ENCODE measurements at places on chromosomes 1 and 21.

DNA sequence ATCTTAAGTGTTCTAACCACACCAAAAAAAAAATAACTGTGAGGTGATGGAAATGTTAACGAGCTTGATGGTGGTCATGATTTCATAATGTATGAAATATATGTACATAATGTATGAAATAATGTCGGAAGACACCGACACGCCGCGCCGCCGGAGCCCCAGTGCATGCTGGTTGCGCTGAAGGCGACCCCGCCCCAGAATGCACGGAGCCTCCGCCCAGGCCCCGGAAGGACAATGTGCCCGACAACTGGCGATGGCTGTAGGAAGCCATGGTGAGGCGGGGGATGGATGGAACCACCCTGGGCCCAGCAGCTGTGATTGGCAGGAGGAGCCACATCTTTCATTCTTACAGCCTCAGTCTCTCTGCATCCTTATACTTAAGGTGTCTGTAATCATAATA is 7.4 kb downstream of the OR2T10 start:
- DNase-seq, result no peak

GRCh38 chr1:7940745-7941436 is at the start of gene TNFRSF9:
Gene TNFRSF9, minus strand, starts transcription at chr1:7940839. Its CDS starts 845 bp downstream, at chr1:7939994.
- DNase-seq, result no peak

DNA sequence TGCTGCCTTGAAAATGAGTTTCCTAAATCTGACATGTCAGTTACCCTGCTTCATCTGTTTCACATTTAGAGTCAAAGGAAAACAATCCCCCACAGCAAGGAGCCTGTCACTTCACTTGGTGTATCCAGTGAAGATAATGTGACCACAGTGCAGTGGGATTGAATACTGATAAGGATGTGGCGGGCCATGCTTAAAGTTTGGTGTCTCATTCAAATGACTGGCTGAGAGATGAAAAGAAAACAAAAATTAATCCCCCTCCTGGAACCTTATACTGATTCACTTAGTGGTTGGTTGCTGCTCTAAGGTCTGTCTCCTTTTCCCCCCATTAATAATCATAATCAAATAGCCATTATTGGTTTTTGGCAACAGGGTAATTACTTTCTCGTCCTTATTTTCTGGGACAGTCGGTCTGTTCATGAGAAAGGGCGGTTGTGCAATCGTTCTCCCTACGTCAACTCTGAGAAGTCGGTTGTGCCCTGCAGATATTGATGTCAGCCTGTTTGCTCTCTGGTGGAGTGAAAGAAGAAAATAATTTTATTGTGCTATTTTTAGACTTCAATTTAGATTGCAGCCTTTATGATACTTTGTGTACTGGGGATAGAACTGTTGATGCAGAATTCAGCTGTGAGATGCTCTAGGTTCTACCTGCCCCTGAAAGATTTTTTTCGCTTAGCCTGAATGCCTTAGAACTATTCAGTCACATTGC is 360.2 kb downstream of the DISC1 start:
- no peak for DNase-seq

- no peak for DNase-seq
Measured at GRCh38 chr1:65149351-65150107, 1.5 kb downstream of the AK4 start.

DNA sequence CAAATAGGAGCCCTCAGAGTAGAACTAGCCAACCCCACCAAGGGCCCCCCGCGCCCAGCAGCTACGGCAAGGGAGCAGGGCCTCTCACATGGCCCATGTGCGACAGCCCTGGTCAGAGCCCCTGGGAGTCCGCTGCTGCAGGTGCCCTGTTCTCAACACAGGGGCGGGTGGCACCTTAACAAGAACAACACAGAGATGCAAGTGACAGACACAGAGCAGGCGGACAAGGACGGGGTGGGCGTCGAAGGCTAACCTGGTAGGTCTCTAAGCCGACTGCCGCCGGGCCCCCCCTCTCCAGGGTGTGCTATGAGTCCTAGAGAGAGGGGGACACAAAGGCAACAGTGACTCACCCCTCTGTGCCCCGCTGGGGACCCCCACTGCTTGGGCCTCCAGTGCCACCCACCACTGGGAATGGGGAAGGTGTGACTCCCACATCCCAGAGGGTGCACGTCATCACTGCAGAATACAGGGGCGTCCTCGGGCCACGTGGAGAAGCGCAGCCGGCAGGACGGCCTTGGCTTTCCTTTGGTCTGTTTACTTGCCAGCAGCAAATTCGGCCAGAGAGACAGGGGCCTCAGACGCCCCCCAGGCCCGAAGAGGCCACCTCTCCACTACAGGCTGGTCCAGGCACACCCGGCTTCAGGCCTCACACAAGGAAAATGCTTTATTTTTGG is 44.8 kb downstream of the PRDM15 start:
- no peak for DNase-seq

DNA sequence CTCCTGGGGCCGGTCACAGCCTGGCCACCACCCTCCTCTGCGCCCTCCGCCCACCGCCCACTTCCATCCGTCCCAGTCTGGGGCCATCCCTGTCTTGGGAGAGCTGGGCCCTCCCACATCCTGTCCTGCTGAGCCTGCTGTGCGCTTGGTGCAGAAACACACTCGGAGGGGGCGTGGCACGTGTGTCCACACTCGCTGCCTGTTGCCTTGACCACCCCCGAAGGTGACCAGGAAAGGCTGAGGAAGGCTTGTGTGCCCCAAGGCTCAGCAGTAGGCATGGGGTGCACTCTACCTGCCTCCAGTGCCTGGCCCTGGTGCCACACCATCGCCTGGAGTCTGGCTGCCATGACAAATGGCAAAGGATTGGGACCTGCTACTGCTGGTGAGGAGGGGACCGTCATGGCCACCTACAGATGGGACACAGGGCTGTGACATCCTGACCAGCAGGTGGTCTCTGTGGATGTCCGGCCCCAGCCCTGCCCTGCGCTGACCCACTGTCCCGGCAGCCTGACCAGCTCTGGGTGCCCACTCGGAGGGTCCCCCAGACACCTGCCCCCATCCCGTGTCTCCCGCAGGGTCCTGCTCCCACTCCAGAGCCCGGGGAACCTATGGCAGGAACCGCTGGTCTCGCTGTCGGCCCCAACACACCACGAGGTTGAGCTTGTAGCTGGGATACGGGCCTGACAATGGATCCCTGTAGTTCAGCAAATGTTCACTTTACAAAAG is 23.2 kb upstream of the PTTG1IP start:
- DNase-seq, result no peak

DNA sequence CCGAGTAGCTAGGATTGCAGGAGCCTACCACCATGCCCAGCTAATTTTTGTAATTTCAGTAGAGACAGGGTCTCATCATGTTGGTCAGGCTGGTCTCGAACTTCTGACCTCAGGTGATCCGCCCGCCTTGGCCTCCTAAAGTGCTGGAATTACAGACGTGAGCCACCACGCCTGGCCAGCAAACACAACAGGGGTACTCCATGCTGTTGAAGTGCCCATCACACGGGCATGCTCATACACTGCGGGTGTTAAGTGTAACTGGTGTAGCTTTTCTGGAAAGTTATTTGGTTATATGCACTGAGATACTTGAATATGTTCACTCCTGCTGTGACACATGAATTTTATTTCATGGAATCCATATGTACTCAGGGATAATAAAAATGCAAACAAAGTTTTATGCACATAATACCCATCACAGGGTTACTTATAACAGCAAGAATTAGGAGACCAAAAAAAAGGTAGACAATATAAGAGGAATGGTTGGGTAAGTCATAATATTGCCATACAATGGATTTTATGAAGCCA is 9.2 kb downstream of the SRSF4 start:
- DNase-seq, result no peak

DNA sequence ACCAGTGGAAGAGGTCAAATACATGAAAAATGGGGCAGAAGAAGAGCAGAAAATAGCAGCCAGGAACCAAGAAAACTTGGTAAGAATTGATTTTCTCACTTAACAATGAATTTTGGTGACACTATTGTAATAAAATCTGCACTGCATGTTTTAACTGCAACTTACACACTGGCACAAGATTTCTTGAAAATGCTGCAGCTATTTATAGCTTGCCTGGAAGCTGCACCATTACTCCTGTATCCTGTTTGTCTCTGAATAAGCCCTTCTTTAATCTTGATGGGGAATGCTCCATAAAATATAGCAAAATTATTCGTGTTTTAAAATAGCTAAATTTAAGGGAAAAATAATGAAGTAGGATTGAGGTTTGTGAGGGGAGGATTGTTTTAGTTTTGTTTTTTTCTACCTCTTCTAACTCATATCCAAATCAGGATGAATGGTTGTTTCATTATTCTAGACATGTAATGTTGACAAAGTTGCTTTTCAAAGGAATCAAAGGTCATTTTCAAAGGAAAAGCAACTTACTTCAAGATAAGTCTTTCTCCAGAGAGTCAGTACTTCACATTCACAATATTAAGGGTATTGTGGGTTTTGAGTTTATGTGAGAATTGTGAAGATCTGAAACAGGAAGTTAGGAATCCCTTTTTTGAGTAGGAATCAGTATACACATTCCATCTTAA is 120.9 kb downstream of the C1orf21 start:
- no peak for DNase-seq

DNA sequence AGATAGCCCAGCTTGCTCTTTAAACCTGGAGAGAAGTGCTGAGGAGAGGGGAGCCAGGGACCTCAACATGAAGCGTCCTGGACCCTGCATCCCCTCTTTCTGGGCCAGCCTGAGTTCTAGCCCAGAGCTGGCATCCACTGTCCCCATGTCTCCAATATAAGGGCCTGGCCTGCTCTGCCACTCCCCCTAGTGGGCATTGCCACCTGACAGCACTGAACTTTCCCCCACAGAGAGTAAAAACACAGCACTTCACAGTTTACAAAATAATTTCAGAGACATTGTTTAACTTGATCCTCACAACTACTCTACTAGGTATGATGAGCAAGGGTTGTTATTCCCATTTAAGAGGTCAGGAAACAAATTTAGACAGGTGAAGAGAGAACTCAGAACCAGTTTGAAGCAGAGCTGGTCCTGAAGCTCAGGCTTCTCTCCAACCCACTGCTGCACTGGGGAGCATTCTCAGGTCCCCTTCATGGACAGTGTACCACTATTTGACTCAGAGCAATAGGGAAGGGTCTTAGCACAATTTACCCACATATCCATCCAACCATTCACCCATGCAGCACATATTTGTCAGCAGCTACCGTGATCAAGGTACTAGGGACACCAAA is 151.2 kb downstream of the DMRTA2 start:
- DNase-seq, result peak; percentile 7

- DNase-seq, result no peak
Measured at GRCh38 chr1:246508897-246509688, 2.0 kb upstream of the SMYD3 start.

DNA sequence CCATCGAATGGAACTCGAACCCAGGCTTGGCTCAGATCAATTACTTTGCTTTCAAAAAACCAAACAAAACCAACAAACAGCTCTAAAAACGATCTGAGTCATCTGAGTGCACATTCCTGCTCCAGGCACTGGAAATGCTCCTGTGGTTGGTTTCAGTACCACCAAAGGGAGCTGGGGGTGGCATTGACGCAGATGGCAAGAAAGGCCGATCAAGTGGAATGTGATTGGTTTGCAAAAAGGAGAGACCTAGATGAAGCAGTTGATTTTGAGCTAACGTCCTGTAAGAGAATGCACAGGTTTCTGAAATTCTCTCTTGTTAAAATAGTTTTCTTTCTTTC is 39.5 kb downstream of the PIK3CD start:
- DNase-seq, result no peak

- no peak for DNase-seq
Measured at GRCh38 chr21:38489729-38490128, 8.5 kb downstream of the ERG start.

DNA sequence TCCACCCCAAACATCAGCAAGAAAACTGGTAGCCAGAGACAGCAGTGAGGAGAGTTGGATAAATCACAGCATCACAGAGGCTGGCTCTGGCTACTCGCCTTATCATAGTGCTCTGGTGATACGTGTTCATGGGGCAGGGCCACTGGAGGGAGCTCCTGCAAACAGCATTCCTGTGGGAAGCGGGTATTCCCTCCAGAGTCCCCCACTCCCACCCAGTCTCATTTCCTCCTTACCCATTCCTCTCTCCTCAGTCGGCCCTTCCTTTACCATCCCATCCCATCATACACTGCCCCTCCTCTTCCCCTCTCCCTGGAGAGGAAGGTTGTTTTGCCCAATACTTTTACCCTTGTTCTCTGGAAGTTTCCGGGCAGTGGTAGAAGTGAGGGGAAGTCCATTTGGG is 7.1 kb downstream of the NHLH2 start:
- DNase-seq, result no peak

DNA sequence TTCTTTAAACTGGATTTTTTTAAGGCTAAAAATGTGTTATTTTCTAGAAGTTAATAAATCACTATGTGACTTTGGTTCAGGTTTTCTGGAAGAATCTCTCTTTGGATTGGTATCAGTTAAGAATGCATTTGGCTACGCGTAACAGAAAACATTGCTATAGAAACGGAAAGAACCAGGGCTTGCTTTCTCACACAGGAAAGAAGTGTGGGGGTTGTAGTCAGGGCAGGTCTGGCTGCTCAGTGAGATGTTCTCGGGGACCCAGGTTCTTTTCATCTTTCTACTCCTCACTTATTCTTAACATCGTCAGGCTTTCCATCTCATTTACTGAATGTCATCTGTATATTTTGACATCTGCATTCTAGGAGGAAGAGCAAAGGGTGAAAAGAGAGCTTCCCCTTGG is 191.4 kb downstream of the ZBTB18 start:
- no peak for DNase-seq

DNA sequence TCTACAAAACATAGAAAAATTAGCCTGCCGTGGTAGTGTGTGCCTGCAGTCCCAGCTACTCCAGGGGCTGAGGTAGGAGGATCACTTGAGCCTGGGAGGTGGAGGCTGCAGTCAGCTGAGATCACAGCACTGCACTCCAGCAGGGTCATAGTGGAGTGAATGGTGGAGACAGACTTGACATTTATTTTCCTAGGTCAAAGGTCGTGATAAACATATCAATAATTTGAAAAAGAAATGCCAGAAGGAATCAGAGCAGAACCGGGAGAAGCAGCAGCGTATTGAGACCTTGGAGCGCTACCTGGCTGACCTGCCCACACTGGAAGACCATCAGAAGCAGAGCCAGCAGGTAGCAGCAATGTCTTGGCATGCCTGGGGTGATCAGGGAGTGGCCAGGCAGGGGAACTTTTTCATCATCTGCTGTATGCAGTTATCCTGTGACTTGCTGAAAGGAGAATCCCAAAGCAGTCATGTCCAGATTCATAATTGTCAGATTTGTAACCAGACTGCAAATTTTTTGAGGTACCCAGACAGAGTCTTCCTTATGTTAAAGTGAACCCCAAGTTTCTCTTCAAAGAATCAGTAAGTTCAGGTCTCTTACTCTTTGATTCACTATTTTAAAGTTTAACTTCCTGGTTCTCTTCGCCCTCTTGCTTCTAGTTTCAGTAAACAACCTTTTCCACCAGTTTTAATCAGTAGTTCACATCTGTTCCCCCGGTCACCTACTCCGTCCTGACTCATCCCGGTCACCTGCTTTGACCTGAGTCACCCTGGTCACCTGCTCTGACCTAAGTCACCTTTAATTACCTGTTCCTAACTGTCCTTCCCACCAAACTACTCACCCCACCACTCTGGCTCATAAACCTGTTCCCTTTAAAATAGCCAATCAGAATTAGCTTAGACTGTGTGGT is 11.3 kb upstream of the SH3BGRL3 start:
- DNase-seq, result no peak
